Left colon (tissue), 2 donors: ENCODE measurements at places on chromosomes 16 and 17. TPM values are rescaled to one million over a fixed set of nuclear protein-coding genes. Genes with fewer than 3 reads are reported as not detected.

Gene SYNGR3
- 1.6 TPM for total RNA-seq

Gene TP53TG3C
- not detected for total RNA-seq

Gene HOXB13
- total RNA-seq, result 88.0 TPM

Gene SLC35G6
- not detected for total RNA-seq

Gene TMEM208
- 40.7 TPM for total RNA-seq

Gene KRT10
- total RNA-seq, result 38.9 TPM

Gene ARHGAP44
- total RNA-seq, result 44.4 TPM

Gene MPO
- total RNA-seq, result not detected

Gene BRIP1
- total RNA-seq, result 3.3 TPM

Gene CDRT15
- total RNA-seq, result not detected

Gene SULT1A4
- total RNA-seq, result 13.3 TPM

Gene AOC3
- total RNA-seq, result 27.1 TPM

Gene LLGL2
- total RNA-seq, result 447 TPM

Gene NKD1
- total RNA-seq, result 5.6 TPM

Gene BTBD17
- total RNA-seq, result 0.24 TPM

Gene SP2
- 21.7 TPM for total RNA-seq

Gene SAT2
- total RNA-seq, result 78.3 TPM

Gene NTN3
- total RNA-seq, result not detected

Gene RPGRIP1L
- 2.5 TPM for total RNA-seq

Gene LRRC37B
- total RNA-seq, result 11.3 TPM

Gene KRTAP1-5
- total RNA-seq, result not detected

Gene MYH11
- 39.1 TPM for total RNA-seq

Gene PPP1R1B
- total RNA-seq, result 259 TPM

Gene OTOA
- total RNA-seq, result 0.11 TPM

Gene P4HB
- 560 TPM for total RNA-seq

Gene CCDC78
- total RNA-seq, result 0.75 TPM

Gene GID4
- total RNA-seq, result 4.7 TPM

Gene PROCA1
- 1.4 TPM for total RNA-seq

Gene ZFPM1
- total RNA-seq, result 8.0 TPM

Gene CHST4
- not detected for total RNA-seq
